LHCN-M2 (cell line): ENCODE measurements at places on chromosomes 3 and 15. TPM values are rescaled to one million over a fixed set of nuclear protein-coding genes. Genes with fewer than 3 reads are reported as not detected.

DNA sequence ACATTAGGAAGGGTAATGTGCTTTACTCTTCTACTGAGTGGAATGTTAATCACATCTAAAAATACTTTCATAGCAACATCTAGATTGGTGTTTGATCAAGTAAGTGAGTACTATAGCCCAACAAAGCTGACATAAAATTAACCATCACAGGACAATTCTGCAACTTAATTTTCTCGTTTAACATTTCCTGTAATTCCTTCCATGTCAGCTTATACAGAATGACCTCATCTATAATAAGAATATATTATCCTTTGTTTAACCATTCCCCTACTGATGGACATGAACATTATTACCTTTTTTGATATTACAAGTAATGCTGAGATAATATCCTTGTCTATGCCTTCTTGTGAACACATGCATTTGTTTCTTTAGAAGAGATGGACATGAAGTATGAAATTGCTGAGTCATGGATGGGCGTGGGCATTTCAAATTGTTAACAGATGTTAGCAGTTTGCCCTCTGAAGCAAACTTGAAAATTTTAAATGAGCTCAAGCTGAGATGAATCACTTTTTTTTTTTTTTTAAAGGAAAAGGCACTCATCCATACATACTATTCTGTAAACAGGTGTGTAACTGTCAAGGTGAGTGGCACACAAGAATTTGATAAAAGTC is 85.1 kb downstream of the OXNAD1 start:
- peak; percentile 77 for DNase-seq

- DNase-seq, result peak; percentile 19
Measured at GRCh38 chr3:65576966-65577365, 461.8 kb downstream of the MAGI1 start.

DNA sequence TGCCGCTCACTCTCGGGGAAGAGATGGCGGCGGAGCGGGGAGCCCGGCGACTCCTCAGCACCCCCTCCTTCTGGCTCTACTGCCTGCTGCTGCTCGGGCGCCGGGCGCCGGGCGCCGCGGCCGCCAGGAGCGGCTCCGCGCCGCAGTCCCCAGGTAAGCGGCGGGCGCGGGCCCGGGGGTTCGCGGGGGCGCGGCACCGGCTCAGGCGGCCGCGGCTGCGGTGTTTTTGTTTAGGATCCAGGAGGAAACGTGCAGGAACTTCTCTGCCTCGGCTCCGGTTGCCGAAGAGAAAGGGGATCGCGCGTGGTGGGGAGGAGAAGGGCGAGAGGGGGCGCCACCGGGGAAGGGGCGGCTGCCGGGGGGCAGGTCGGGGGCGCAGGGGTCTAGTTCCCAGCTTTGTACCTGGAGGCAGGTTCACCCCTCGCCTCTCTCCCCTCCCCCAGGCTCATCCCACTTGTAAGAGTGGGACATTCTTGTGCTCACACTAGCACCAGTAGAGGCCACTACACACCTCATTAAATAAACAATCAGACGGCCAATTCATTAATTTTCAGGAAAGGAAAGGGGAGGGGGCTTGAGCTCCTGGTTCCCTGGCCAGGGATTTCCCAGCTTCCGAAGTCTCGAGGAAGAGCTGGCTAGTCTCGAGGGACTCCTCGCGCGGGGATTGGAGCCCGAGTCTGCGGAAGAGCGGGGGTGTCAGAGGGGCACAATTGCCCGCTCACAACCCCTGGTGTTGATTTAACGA is 562 bp downstream of the NEO1 start:
- DNase-seq, result peak; percentile 3

DNA sequence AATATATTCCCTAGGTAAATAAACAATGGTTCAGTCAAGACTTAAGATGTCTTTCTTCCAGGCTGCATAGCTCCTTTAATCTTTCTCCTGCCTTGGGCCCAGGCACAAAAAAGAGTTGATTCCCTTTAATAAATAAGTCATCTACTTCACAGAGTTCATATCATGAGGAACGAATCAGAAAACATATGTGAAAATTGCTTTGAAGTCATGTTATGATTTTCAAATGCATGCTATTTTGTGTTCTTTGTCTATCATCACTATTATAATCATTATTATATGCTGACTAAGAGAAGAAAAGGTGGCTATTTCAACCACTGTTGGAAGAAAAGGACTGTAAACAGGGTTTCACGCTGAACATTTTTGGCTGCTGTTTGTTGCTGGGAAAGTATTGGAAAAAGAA is 70.4 kb downstream of the LSAMP start:
- DNase-seq, result no peak

DNA sequence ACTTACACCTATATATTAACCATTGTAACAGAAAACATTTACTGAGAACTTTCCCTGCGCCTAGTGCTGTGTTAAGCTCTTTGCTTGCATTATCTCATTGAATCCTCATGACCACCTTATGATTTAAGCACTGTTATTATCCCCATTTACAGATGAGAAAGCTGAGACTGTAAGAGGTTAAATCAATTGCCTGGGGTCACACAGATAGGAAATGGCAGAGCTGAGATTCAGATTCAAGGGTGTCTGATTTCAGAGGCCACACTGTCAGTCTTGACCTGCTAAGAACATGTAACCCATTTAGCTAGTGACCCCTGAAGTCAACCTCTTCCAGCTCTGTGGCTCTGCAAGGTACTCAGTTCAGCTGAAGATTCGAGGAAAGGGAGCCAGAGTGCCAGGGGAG is 143.9 kb downstream of the TLE3 start:
- DNase-seq, result no peak

DNA sequence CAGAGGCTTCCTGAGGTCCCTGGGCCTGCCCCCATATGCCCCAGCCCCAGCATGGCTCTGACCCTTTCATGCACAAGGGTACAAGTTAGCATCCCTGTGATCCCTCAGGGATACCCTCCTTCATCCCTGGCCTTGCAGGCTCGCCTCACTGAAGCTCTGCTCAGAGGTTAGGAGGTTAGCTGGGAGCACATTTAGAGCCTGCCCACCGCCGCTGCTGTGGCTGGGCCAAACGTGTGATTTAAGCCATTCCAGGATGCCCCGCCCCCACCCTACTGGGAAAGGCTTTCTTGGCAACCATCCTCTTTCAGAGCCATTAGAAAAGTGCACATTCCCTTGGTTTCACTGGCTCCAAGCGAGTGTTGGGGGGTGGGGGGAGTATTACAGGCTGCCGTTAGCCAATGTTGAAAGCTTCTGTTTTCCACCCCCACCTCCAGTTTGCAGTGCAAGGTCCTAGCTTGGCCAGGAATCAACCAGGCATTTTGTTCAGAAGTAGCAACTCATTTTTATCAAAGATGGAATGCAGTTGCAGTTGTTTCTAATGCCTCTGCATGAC is 6.3 kb upstream of the HES1 start:
- DNase-seq, result no peak

DNA sequence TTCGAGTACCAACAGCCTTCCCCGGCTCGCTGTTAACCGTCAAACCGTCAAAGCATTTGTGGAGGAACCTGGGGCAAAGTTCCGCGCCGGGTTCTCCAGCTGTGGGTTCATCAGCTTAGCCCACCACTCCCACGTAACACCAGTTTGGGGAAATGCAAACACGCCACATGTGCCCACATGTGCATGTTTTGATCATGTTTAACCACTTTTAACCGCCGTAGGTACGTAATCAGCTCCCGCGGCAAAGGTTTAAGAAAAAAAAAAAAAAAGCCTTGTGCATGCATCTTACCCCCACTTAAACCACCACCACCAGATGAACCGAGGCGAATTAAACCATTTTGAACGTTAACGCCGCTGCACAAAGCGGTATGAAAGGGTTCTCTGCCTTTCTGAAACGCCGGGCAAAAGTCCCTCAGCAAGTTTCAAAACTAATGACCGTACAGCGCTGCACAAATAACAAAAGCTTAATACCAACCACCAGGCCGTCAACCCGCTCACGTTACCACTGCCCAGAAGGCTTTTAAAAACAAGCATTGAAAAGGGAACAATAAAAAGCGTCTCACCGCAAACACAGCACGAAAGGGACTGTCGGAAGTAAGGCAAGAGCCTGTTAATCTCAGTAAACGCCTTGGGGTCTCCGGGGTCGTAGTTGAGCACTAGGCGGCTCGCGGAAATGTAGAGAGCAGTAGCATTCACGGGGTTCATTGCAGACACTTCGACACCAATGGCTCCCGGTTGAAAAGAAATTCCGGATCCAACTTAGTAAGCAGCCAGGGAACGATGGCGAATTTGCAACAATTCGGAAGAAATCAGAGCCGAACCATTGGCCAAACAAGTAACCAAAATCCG is 1.5 kb downstream of the MSL2 start:
- DNase-seq, result peak; percentile 22

GRCh38 chr3:172094621-172095557 is 55.5 kb downstream of the FNDC3B start:
- DNase-seq, result peak; percentile 54

- DNase-seq, result peak; percentile 39
Measured at GRCh38 chr3:29486096-29486495, 205.2 kb downstream of the RBMS3 start.

GRCh38 chr3:63980830-63981498 is 42.3 kb downstream of the PSMD6 start:
- peak; percentile 61 for DNase-seq

- DNase-seq, result no peak
Measured at GRCh38 chr15:76963596-76963995, 31.3 kb upstream of the PSTPIP1 start.

- DNase-seq, result no peak
Measured at GRCh38 chr15:69885173-69885955, 212.4 kb downstream of the TLE3 start.

FAM240A gene
- total RNA-seq, result not detected in 2 replicates

FEM1B gene
- total RNA-seq, result 28.0 and 32.2 TPM in 2 replicates

STRA6 gene
- total RNA-seq, result 0.06 TPM in 1 of 2 replicates, not detected in the other

GNAT1 gene
- total RNA-seq, result not detected in 2 replicates

IL17RE gene
- 1.1 and 1.9 TPM in 2 replicates for total RNA-seq

GPR149 gene
- not detected in 2 replicates for total RNA-seq

ZDHHC3 gene
- total RNA-seq, result 50.1 and 61.3 TPM in 2 replicates
